SJSA1 (cell line): ENCODE measurements at places on chromosomes 1 and 21. TPM values are rescaled to one million over a fixed set of nuclear protein-coding genes. Genes with fewer than 3 reads are reported as not detected.

DNA sequence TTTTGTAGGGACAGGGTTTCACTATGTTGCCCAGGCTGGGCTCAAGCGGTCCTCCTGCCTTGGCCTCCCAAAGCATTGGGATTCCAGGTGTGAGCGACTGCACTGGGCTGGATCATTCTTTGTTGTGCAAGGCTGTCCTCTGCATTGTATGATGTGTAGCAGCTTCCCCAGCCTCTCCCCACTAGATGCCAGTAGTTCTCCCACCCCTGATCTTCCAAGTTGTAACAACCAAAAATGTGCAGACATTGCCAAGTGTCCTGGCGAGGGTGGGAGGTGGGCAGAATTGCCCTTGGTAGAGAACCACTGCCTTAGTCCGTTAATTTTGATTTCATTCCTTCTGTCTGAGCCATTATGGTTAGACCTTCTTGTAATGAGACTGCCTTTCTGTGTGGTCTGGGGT is 7.2 kb downstream of the GALNT2 start:
- peak overlapping the region; percentile 90 for H3K27ac ChIP-seq
- no peak for DNase-seq
- H3K4me3 ChIP-seq, result no peak overlapping the region
- H3K4me1 ChIP-seq, result peaks cover 65% of the 10 kb centered on the region

DNA sequence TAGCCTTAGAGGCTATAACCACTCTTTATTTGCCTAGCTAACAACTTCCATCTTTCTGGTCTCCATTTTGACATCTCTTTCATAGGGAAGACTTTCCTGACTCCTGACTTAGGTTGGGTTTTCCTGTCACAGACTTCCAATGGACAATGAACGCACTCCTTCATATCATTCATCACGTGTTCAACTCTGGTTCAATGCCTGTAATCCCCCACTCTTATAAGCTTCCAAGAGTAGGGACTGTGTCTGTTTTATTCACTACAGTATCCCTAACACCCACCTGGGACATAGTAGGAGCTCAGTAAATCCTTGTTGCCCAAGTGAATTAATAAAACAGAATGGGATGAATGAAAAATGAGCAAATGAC is 4.6 kb downstream of the SLAMF1 start:
- DNase-seq, result no peak
- no peak overlapping the region for H3K27ac ChIP-seq
- 0 out of 2 replicates have a peak, but pooled peaks cover 4% of the 10 kb centered on the region for H3K4me1 ChIP-seq
- H3K4me3 ChIP-seq, result no peak overlapping the region
- H3K27me3 ChIP-seq, result 0 out of 2 replicates have a peak, but pooled peaks cover 3% of the 10 kb centered on the region

- no peak overlapping the region for H3K27ac ChIP-seq
- H3K27me3 ChIP-seq, result no peaks in the 10 kb centered on the region
- DNase-seq, result no peak
- H3K36me3 ChIP-seq, result no peaks in the 10 kb centered on the region
- no peaks in the 10 kb centered on the region for H3K4me1 ChIP-seq
Measured at GRCh38 chr1:3146907-3147306, 77.9 kb downstream of the PRDM16 start.

- H3K27me3 ChIP-seq, result no peaks in the 10 kb centered on the region
- DNase-seq, result peak; percentile 79
- no peak overlapping the region for H3K27ac ChIP-seq
- H3K4me1 ChIP-seq, result peaks cover 31% of the 10 kb centered on the region
- peak overlapping the region; percentile 98 for H3K4me3 ChIP-seq
Measured at GRCh38 chr1:26471498-26472319, 531 bp upstream of the HMGN2 start.

GRCh38 chr21:43681650-43682049 is 22.3 kb downstream of the RRP1B start:
- H3K27me3 ChIP-seq, result no peaks in the 10 kb centered on the region
- no peak overlapping the region for H3K27ac ChIP-seq
- H3K36me3 ChIP-seq, result peaks cover 93% of the 10 kb centered on the region
- H3K4me1 ChIP-seq, result no peaks in the 10 kb centered on the region
- no peak overlapping the region for H3K4me3 ChIP-seq

DNA sequence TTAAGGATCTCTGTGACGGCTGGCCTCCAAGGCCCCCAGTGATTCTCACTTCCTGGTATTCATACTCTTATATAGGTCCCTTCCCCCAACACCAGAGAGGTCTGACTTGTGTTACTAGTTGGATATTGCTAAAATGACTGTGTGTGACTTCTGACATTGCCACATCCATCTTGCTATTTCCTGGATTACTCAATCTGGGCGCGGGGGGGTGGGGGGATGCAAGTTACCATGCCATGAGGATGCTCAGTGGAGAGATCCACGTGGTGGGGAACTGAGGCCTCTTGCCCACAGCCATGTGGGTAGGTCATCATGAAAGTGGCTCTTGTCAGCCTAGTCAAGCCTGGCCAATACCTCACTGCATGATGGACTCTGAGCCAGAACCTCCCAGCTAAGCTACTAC is 117.0 kb downstream of the UBE2U start:
- no peak for DNase-seq
- peaks cover 6% of the 10 kb centered on the region for H3K27me3 ChIP-seq
- no peaks in the 10 kb centered on the region for H3K4me1 ChIP-seq

DNA sequence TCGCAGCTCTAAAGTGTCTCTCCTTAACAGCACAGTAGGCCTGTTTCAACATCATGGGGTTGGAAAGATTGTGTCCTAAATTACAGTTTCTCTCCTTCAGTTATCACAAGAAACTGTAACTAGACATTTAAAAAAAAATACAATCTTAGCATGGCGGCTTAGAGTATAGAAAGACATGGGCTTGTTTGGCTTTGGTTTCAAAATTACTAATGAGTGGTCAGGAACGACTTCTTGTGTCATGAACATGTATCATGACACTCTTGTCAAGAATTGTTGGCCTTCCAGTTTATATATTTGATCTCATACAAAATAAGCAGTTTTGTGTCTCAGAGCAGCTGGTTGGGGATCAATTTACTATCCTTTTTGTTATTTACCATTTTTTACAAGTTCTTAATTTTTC is 2.1 kb downstream of the GJA8 start:
- DNase-seq, result no peak
- H3K27me3 ChIP-seq, result no peaks in the 10 kb centered on the region
- H3K36me3 ChIP-seq, result no peaks in the 10 kb centered on the region
- no peak overlapping the region for H3K27ac ChIP-seq
- H3K4me3 ChIP-seq, result no peak overlapping the region

The TTC34 gene
- total RNA-seq, result 0.03 and 0.06 TPM in 2 replicates

The RAP1A gene
- total RNA-seq, result 42.6 and 48.5 TPM in 2 replicates

The HEYL gene
- total RNA-seq, result 12.7 and 14.4 TPM in 2 replicates
